B cell (primary cell): ENCODE measurements at places on chromosomes 1 and 21. TPM values are rescaled to one million over a fixed set of nuclear protein-coding genes. Genes with fewer than 3 reads are reported as not detected.

DNA sequence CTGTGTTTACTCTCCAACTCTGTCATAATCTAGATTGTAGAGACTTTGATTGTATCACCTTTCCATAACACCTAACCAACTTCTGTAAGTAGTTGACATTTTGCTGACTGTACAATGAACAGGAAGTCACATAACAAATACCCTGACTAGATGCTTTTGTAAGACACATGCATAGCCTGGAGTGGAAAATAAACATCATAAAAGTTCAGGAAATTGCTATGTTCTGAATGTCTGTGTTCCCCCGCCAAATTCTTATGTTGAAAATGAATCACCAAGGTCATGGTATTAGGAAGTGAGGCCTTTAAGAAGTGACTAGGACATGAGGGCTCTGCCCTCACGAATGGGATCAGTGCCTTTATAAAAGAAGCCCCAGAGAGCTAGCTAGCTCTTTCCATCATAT lies 40.4 kb upstream of the ZSWIM5 start:
- DNase-seq: no peak

GRCh38 chr1:6423321-6423999 lies 1.1 kb upstream of the ESPN start:
- DNase-seq: peak; percentile 73

DNA sequence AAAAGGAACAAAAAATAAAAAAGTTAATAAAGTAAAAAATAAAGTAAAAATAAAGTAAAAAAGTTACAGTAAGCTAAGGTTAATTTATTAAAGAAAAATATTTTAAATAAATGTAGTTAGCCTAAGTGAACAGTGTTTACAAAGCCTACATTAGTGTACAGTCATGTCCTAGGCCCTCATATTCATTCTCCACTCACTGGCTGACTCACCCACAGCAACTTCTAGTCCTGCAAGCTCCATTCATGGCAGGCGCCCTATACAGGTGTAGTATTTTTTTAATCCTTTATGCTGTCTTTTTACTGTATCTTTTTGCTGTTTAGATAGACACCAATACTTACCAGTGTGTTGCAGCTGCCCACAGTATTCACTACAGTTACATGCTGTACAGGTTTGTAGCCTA lies 12.4 kb downstream of the ADAR start:
- DNase-seq: no peak

DNA sequence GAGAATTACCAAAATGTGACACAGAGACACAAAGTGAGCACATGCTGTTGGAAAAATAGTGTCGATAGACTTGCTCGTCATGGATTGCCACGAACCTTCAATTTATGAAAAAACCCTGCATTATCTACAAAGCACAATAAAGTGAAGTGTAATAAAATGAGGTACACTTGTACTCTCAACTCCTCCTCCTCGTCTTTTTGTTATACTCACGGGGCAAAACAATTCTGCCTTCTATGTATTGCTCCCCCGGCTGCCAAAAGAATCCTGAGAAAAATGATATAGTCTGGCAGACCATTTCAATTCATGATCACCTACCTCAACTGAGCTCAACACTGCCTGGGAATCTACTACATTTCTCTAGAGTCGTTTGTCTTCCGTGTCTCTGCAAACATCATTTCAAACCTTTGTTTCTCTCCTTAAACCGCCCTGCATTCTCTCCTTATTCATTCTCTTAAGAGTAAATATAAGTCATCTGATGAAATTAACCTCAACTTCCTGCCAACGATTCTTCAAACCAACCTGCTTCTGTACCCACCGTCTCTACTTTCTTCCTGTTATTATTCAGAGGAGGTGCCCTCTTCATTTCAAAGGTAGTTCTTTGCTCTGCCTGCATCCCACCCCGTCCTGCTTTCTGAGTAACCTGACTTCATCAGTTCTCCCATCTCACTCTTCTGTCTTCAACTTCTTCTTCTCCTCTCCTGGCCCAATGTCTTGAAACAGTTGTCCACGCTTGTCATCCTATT lies 12.9 kb upstream of the IL19 start:
- DNase-seq: peak; percentile 33

DNA sequence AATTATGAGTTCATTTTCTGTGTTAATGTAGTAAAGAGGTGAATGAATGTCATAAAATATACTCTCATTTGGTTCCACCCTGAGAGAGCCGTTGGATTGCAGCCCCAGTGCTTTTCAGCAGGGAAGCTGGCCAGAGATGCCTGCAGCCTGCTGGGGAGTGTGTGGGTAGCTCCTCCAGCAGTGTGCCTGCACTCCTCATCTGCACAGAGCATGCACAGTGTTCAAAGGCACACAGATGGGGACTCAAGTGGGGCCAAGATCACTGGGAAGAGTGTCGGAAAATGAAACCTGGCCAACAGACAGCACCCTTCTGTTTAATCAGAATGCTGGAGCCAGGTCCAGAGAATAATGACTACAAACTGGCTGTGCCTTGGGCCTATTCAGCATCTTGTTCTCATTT lies 206.8 kb downstream of the ST6GALNAC3 start:
- no peak for DNase-seq

- DNase-seq: no peak
These were observed 40.7 kb downstream of the PLEKHA6 start for GRCh38 chr1:204319027-204319426.

DNA sequence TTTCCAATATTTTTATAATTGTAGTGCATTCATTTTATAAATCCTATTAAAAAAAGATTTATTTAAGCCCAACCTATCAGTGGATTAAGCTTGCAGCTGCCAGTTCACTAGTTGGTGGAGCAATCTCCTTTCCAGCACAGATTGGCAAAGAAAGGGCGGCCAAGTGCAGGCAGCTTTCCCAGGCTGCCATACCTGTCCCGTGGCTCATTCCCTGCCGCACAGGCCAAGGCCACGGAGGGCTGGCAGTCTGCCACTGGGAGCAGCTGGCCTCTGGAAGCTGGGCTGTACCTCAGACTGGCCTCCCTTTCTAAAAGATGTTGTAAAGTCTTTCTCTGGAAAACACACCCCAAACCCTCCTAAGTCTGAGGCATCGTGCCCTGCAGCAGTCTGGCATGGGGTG lies 74.2 kb downstream of the SIM2 start:
- no peak for DNase-seq

CLEC20A gene
- total RNA-seq: 4.7 and 4.9 TPM in 2 replicates

GRCh38 chr1:98331718-98332311 lies 329.7 kb upstream of the SNX7 start:
- no peak for DNase-seq

DNA sequence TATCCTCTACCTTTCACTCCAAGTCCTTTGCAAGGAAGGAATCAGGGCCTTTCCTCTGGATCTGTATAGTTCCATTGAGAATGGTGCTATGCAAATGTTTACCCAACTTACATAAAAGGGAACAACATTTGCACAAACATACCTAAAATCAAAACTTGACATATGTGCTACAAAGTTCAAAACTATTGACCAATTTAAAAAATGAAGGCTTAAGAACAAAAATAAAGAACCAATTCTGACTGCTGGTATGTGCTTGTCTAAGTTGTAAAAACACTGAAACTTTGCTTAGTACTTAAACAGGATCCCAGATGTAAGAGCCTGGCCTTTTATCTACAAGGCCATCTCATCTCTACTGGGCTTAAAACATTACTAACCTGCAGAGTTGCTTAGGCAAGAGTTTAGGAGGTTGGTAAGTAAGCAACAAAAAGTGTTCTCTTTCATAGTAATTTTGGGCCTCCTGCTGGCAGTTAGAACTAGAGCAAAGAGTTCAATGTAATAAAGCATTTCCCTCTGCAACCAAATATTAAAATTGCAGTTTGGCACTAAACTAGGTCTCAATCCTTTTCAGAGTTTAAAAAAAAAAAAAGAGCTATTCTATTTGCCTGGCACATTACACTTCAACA lies 2.0 kb downstream of the SCMH1 start:
- DNase-seq: peak; percentile 38

- no peak for DNase-seq
These were observed 18.3 kb upstream of the IFNGR2 start for GRCh38 chr21:33384841-33385331.

CFHR3 gene
- not detected in 2 replicates for total RNA-seq

BRINP3 gene
- not detected in 2 replicates for total RNA-seq

DNA sequence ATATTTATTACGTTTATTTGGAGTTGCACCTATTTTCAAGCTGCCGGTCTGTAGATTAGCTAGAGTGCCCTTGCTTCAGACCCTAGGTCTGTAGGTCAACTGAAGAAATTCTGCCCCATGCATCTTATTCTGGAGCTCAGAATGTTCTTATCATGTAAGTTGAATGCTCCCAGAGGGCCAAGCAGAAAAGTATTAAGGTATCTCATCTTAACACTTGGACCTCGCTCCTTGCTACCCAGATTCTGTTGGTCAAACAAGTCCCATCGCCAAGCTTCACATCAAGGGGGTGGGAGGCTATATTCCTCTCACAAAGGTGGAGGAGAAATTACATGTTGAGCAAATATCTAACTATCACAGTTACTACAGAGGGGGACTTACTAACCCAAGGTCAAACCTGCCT lies 187.7 kb downstream of the C1orf94 start:
- DNase-seq: no peak

DNA sequence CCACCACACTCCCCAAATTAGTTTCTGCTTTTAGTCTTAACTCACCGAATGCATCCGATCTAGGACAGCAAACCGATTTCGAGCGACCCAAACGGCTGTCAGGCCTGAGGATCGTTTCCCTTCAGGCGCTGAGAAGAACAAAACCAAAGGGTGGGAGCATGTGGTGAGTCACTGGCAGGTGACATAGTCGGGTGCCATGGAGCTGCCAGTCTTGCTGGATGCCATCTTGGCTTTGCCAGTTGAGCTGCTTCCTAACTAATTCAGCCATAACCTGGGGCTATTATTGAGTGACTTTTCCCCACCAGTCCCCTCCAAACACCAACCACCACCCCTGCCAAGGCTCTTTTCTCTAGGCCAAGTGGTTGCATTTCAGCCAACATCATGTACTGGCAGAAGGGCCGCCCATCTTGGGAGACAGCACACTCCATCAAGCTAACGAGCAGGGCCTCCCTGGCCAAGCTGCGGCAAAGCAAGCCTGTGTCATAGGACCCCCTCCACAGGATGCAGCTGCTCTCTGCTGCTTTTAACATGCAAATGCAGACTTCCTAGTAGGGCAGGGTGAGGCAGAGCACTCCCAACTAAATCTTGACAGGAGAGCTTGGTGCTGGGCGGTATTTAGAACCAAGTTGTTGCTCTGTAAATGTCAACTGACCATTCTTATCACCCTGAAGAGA lies 22.3 kb upstream of the PEX19 start:
- DNase-seq: peak; percentile 68
